ENCODE measurements at places on chromosomes 5 and 9.

DNA sequence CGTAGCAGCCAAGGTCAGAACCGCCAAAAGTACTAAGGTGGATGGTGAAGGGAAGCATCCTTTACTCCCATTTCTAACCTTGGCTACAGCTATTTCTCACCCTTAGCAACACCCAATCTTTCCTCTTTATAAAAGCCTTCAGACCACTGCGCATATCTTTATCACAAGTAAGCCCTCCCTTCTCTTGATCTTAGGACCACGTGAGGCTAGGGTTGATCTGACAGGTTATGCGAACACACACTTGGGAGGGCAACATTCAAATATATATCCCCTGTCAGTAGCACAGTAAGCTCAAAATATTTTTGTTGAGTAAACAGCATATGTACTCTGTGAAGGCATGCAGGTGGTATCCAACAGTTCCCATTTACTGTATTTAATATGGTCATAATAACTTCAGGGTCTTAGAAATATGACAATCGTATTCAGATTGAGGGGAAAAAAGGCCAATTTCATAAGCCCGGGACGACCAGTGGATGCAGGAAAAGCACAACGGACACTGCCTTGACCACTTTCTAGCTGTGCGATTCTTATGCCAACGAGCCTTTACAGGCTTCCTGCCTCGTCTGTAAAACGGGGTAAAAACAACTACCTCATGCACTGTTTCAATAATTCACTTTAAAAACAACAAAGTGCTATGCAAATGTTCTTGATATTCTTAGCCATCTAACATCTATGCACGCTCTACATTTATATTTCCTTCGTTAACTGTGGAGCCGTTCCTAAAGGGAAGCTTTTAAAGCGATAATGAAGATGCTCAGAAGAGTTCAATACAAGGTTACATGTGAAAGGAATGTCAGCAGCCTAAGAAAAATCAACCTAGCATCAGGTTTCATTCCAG lies 1.3 kb downstream of the ARSB start:
- no peak for DNase-seq

GRCh38 chr5:53782620-53783019 lies 222.2 kb downstream of the NDUFS4 start:
- DNase-seq, result no peak

- peak; percentile 16 for DNase-seq
Observed at GRCh38 chr5:8864053-8864452, 681.8 kb downstream of the SEMA5A start.

DNA sequence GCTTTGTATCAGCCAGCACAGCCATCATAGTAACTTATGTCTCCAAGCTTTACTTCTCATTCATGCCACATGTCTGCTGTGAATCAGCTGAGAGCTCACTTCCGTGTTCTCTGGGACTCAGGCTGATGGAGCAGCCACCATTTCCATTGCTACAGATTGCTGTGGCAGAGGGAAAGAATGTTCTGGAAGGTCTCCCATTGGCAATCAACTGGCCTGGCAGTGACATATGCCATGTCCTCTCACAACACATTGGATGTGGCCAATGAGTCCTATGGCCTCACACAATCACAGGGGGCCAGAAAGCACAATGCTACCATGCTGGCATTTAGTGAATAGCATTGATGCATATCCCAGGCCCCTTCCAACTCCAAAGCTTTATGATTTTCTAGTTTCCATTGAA lies 44.1 kb downstream of the KIF4B start:
- no peak for DNase-seq

DNA sequence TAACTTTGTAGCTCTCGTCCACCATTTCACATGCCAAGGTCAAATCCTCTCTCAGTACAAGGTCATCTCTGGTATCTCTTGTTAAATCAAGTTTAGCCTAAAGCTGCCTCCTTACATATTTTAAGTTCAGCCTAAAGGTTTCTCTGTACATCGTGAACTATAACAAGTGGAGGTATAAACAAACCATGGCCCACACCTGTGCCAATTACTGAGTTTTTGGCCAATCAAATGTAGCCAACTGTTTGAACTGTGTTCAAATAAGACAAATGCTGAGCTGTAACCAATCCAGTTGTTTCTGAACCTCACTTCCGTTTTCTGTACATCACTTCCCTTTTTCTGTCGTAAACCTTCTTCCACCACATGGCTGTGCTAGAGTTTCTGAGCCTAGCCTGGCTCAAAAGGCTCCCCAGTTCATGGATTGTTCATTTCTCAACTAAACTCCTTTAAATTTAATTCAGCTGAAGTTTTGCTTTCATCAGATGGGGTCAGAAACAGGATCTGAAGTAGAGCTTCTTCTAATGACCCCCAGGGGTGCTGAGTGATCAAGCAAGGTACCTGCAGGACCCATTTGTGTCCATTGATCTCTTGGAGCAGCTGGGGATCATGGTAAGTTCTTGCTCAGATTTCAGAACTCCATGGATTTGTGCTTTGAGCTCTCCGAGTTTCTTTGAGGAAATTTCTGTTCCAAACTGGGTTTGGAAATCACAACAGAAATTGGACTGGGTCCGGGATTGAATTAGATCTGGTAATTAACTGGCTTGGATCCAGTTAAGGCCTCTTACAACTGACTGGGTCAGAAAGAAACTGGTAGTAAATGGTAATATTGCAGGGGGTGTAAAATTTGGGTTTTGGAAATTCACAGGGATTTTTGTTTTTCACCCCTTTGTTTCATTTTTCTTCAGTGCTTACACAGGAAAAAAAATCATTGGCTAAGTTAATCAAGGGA lies 11.0 kb upstream of the NANS start:
- DNase-seq, result no peak

DNA sequence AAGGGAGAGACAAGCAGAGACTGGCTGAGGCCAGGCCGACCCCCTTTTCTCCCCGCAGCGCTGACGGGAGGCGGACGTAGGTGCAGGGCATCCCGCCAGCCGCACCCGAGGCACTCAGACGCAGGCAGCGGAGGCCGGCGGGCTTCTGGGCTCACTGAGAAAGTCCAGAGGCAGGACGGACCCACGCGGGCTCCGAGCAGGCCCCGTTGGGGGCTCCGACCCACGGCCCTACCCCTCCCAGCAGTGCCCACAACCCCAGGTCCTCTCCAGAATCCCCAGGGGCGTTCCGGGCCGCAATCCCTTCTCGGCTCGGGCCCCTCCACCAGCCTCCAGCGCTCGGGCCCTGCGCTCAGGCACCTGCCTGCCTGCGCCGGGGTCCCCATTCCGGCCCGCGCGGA lies 543 bp downstream of the MTMR12 start:
- DNase-seq, result no peak

DNA sequence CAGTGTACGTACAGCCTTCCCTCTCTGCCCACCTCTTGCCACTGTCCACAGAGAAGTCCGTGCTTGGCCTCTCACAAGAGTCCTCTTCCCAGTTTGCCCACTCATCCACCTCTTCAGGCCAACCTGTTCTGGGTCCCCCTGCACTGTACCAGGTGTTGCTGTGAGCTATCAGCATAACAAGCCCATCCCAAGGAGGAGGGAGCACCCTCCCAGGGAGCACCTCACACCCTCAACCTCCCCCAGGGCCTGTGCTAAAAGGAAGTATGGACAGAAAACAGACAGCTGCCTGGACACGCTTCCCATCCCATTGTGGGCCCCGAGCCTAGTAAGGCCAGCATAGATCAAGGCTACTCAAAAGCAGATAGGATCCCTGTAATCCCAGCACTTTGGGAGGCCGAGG lies 114.2 kb upstream of the ICE1 start:
- no peak for DNase-seq

GRCh38 chr9:20853866-20854265 lies 169.8 kb downstream of the FOCAD start:
- DNase-seq, result no peak

DNA sequence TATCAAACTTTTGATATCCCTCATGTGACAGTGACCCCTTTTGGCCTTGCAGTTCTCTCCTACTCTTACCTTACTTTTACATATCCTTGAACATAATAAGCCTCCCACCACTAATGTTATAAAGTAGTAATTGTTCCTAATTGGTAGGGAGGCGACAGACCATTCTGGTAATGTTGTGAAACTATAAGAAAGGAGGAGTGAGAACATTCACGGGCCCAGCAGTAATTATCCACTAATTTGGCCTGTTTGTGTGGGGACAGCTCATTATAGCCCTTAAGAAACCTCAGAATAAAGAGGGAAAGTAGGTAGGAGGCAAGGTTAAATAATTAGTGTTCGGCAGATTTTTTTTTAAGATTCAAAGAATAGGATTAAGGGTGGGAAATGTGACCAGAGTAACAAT lies 1046.5 kb upstream of the ARRDC3 start:
- DNase-seq, result no peak

DNA sequence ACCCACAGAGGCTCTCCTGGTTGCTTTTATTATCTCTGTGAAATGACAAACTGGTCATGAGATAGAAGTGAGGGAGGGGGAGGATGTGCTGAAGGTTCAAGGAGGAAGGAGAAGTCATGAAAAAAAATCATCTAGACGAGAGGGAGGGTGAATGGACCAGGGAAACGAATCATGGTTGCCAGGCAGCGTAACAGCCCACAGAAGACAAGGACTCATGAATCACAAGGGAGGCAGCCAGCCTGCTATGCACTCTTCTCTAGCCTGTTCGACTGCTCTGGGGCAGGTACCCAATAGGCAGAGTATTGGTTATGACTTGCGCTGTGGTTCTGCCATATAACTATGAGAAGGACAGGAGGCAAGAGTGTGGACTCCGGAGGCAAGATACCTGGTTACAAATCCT lies 475.2 kb downstream of the CDK5RAP2 start:
- DNase-seq, result no peak

DNA sequence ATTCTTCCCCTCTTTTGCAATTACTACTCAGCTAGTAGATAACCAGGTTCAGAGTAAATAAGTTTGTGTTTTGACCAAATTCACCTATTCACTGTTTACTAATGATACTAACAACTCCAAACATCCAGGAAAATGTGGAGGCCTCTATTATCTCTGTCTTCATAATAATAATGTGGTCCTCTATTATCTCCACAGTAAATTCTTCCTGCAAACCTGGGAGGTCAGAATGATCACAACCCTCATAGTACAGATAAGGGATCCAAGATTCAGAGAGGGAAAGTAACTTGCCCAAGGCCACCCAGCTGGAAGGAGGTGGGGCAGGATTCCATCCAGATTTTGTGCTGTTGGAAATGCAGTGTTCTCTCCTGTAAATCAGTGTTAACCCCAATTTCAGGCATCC lies 9.6 kb upstream of the MSX2 start:
- DNase-seq, result no peak

GRCh38 chr5:56814361-56814962 lies 887 bp upstream of the MAP3K1 start:
- no peak for DNase-seq

DNA sequence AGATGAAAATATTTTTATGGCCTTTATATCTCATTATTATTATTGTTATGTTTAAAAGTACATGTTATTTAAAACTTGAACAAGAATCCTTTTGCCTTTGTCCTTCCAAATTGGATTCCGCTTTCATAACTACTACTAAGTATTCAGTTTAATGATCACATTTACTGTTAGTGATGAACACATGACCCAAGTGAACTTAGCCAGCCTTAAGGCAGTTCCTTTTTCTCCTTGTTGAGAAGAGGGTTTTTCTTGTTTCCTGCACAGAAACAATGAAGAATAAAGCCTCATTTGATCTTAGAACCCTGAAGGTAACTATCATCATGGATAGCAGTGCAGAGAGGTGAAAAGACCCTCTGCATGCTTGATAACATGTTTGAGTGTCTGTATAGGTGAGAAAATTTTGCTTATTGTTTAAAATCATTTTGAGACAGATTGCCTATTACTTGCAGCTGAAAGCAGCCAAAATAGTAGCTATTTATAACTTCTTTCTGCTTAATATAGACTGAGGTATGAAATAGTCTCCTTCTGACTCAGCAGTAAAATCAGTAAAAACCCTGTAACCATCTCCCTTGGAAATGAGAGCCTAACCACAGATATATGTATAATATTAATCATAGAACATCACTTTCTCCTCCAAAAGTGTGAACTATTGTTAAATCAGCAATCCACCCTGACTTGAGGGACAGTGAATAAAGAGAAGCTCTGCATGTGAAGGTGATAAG lies 266.2 kb downstream of the SPATA31D1 start:
- DNase-seq, result no peak

DNA sequence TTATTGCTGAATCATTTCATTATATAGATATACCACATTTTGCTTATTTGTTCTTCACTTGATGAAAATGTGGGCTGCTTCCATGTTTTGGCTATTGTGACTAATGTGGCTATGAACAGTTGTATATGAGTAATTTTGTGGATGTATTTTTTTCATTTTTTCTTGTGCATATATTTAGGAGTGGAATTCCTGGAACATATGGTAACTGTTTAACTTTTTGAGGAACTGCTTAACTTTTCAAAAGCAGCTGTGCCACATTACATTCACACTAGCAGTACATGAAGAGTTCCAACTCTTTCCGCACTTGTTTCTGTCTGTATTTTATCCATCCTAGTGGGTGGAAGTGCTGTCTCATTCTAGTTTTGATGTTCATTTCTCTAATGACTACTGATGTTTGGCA lies 67.8 kb downstream of the JAK2 start:
- no peak for DNase-seq

- no peak for DNase-seq
Observed at GRCh38 chr5:106086352-106086751, 1584.4 kb downstream of the EFNA5 start.

DNA sequence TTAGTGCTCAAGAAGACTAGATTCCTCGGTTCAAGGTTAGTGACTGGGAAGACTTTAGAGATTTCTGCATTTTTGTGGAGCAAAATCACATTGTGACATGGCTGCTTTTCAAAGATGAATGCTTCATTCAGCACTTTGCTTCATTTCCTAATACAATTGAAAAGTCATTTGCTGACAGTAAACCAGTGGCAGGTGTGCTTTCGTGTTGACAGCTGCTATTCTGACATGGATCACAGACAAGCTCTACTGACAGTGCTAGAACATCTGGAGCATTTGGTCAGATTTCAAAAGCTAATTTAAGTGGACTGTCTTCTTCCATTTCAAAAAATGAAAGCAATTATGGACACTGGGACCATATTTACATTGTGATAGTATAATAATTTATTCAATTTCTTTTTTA lies 1060.1 kb downstream of the PTPRD start:
- no peak for DNase-seq

GRCh38 chr5:132797651-132798050 lies 15.5 kb upstream of the SOWAHA start:
- DNase-seq, result no peak

DNA sequence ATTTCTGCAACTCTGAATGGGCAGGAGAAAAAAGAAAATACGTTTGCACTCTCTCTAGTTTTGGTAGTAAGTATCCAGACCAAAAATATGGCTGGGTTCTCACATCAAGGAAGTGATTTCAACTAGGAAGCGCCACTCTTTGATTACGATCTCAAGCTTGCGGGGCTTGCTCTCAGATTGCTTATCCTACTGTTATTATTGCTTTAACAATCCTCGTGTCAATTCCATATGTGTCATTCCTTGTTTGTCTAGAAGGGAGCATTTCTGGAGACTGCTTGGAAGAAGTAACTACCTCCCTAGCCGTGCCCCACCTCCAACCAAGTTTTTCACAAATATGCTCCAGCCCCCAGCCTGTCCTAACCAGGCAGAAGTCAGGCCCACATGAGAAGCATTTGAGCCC lies 3.5 kb downstream of the PRUNE2 start:
- DNase-seq, result no peak

- DNase-seq, result no peak
Observed at GRCh38 chr9:115117999-115118878, at the start of gene TNC. Gene TNC (minus strand): TSS chr9:115118157. CDS start chr9:115091018, 27,139 bp downstream.

- DNase-seq, result no peak
Observed at GRCh38 chr9:88258601-88259000, 120.3 kb upstream of the SPATA31C2 start.

All from epithelial cell of prostate (primary cell).